ENCODE measurements at places on chromosomes 4 and X.

DNA sequence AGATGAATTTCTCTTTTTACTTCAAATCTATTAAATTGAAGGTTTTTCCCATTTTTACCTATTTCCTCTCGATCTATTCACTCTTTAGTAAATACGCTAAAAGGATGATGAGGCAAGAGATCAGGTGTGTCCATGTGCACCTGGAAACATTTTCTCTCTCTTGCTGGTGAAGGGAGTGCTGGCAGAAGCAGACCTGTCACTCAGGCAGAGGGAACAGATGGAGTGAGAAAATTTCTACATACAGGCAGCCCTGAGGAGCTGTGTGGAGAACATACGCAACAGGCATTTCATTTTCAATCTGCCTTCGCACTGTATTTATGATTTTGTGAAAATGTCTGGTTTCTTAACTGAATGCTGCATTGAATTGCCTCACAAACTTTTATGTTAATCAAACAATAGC is 249.5 kb downstream of the GPM6A start:
- no peak for DNase-seq

DNA sequence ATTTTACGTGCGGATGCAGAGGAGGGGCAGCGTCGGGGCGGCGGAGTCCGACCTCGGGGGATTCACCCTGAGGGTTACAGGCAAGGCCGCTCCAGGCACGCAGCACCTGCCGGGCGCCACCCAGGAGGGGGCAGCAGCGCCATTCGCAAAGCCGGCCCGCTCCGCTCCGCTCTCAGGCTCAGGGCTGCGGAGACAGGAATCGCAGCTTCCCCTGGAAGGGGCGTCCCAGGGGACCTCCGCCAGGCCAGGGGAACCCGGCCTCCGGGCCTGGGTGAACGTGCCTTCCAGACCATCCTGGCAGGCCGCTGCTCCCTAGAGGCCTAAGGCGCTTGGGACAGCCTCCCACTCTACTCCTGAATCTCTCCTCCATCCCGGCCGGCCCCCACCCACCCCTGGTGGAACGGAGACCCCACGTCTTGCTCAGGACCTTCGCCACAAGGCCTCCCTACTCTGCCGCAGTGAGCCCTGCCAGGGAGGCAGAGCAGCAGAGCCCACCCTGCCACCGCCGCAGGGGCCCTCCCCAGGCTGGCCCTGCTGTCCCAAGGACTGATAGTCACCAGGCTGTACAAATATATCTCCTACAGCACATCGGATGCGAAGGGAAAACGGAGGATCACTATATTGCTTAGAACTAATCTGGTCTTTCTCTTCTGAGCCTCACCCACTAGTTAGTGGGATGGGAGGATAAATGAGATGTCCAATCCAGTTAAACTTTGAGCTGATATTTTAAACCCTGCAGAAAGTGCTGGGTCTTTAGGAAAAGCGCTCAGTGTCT is 115.0 kb downstream of the SMIM20 start:
- DNase-seq, result no peak

DNA sequence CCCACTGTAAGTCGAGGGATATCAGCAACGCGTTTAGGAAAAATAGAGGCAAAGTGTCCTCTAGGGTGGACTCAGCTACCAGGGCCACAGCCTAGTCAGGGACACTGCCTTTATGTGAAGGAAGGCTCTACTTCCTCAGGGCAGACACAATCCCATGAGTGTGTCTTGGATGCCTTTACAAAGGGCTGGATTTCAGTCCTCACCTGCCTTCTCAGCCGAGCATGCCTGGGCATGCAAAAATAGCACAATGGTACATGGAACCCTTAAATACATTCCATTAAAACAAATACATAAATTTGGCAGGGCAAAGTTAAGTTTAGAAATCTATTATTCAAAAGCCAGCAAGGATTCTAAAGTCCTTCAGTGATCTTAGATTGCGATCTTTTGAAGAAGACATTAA is 51.1 kb downstream of the DMD start:
- DNase-seq, result no peak

DNA sequence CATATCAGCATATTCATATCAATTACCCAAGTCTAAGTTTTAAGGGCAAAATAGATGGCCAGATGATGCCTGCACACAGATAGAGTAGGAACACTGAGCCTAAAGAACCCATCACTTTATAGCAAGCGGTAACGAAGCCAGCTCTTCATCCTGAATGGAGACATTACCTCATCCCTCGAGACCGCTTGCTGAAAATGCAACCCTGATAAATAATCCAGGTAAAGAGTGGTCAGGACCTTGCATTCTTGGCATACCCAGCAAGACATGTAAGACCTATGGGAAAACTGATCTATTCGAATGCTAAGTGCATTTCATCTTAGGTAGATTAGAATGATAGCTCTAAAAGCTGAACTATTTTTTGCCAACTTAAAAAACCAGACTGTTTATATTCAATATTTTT is 25.3 kb downstream of the DCHS2 start:
- DNase-seq, result no peak

DNA sequence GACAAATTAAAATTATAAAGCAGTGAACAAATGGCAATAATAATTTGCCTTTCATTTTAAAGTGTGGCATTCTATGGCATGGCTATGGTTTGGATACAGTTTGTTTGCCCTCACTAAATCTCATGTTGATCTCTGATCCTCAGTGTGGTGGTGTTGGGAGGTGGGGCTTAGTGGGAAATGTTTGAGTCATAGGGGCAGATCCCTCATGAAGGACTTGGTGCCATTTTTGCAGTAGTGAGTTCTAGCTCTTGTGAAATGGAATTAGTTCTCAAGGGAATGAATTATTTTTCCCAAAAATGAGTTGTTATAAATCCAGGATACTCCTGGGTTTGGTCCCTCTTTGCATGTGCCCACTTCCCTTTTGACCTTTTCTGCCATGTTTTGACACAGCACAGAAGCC is 181.4 kb downstream of the AMELX start:
- no peak for DNase-seq

DNA sequence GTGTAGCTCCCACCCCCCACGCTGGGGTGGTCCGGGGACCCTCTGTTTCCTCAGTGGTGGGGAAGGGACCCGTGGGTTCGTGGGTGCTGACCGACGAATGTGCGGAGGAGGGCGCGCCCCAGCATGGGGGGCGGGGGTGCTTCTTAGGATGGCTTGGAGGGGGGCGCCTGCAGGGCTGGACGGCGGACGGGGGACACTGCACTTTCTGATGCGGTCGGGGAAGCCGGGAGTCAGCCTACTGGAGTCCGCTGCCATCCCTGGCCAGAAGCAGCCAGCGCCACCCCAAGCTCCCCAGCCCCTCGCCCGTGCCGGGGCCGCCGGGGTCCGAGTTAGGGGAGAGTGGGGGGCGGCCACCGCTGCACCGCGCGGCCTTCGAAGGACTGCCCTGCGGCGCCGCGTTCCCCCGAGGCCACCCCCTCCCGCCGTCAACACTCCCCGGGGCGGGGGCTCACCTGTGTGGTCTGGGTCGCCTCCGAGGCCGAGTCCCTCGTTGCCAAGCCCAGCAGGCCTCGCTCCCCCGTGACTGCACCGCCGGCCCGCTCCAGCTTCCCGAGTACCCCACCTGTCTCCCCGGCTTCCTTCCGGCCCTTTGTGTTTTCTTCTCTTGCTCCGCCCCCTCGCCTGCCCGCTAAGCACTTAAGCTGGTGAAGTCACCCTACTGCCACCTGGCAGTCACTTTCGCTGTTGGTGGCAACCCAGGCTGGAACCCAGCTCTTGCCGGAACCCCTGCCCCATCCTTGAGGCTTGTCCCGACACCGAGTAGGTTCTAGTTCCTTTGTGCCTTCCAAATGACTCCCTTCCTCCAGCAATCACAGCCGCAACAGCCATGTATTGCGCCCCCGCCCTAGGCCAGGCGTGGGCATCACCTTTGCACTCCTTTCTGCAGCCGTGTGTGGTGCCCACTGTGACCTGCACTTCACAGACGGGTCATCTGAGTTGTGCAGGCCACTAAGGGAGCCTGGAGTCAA is at the start of gene OCIAD2:
TSS of gene OCIAD2 (minus strand) at position 569 of the 968 bp plus-strand sequence. CDS start 2,225 bp downstream, outside the sequence.
- peak; percentile 91 for DNase-seq

DNA sequence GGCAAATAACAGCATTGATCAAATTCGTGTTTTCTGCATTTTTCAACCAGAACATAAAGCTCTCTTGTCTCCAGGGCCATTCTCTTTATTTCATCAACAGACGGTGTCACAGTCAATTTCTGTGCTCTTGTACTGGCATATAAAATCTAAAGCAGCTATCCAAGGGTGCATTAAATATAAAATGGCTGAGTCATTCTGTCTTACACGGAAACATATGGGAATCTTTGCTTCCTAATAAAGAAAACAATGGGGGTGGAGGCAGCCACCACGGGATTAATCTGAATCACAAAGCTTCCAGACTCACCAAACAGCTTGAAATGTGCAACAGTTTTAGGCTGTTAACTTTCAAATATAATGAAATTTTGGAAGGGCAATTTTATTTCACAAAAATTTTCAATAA is 132.6 kb downstream of the IL15 start:
- no peak for DNase-seq

DNA sequence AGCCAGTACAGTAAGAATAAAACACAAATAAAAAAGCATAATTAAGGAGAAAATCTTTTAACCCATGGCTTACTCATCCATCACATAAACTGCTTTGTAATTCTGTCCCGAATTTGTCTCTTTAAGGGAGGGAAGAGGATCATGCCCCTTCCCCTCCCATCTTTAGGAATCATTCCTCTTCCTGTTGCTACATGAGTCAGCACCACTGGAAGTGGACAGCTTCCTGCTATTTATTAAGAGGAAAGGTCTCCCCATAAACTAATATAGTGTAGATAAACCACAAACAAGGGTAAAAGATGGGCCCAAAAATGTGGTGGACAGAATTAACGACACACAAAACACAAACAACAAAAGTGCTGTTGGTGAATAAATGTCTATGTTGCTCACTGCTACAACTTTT is 75.8 kb downstream of the PPP3CA start:
- DNase-seq, result no peak

DNA sequence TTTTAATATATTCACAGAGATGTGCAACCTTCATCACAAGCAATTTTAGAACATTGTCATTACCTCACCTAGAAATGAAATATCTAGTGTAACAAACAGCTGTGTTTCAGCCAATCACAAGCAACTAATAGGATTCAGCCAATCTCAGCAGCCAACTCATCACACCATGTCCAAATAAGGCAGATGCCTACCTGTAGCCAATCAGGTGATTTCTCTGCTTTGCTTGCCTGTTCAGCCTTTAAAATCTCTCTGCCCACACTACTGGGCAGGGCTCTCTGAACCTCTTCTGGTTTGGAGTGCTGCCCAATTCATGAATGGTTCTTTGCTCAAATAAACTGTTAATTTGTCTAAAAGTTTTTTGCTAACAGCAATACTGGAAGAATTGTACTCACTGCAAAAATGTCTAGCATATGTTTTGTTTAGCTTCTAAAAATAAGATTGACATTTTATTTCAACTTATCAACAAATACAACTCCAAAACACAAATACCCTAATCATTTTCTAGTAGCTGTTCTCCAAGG is 52.4 kb upstream of the IGFBP7 start:
- DNase-seq, result no peak

DNA sequence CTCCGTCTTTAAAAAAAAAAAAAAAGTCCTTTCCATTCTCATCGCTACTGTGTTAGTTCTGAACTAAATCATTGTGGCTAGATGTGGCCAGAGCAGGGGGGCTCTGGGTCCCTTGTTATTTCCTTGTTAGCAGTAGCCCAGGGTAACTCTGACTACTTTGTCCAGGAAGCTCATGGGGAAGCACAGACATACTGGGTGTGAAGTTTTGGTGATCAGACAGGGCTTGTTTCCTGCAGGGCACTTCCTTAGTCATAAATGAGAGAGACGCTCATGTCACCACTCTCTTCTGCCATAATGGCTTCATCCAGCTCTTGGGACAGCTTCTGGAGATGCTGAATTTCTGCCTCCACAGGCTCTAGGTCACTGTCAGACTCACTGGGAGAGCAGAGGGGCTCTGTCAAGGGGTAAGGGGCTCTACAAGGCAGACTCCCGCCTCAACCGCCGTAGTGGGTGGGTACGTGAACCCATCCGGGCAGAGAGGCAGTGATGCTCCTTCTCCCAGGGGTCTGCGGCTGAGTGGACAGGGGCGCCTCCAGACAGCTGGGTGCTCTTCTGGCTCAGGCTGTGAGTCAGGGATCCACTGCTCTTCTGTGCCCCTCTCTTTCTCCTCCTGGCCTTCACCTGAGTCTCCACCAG is 12.9 kb downstream of the STIM2 start:
- DNase-seq, result no peak

DNA sequence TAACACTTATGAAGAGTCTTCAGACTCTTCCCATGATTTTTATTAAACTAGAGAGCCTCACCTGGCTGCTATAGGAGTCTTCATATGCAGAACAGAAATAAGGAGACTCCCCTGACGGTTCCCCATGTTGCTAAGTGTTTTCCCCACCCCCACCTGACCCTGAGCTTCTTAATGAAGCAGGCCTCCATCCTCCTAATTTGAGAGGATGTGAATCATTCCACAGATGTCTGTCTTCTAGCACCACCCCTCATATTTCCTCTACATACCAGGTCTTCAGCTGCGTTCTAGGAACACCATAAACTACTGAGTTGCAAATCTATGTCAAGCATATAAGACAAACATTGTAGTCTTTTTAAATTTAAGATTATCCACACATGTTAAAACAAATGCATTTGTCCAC is 36.9 kb downstream of the RP2 start:
- DNase-seq, result no peak

DNA sequence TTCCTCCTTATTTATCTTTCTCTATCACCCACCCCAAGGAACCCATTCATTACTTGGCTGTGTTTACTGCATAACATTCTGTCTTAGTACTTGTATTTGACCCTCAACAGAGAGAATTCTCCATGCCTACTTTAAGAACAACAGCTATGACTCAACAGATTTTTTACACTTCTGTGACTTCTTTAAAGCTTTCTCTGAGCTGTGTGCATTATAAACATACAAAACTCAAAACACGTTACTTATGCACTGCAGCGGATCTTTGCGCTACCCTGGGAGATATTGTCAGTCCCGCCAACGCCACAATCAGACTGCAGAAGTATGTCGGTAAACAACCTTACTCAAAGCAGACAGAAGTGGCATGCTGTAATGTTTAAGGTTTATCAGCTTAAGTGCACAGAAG is 35.1 kb downstream of the PRKX start:
- DNase-seq, result no peak

GRCh38 chrX:154802947-154803346 is 2.3 kb downstream of the MPP1 start:
- DNase-seq, result no peak

- no peak for DNase-seq
These were observed 176.1 kb upstream of the MAGEB16 start for GRCh38 chrX:35622040-35622439.

DNA sequence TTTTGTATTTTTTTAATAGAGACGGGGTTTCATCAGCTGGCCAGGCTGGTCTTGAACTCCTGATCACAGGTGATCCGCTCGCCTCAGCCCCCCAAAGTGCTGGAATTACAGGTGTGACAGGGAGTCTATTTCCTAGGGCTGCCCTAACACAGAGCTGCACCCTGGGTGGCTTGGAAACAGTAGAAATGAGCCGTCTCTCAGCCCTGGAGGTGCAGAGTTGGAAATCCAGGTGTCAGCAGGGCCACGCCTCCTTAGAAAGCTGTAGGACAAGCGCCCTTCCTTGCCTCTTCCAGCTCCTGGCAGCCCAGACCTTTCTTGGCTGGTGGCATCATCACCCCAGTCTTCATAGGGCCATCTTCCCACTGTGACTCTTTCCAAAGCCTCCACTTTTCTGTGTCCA is 71.6 kb downstream of the DCTD start:
- no peak for DNase-seq

- DNase-seq, result no peak
These were observed 260.6 kb downstream of the NKX6-1 start for GRCh38 chr4:84238247-84239090.

Data from NCI-H187 (cell line).